ENCODE measurements at places on chromosomes 7 and 10. TPM values are rescaled to one million over a fixed set of nuclear protein-coding genes. Genes with fewer than 3 reads are reported as not detected.

Gene TMEM60
- total RNA-seq = 21.7 TPM

- no peaks in the 10 kb centered on the region for H3K4me1 ChIP-seq
- no peaks in the 10 kb centered on the region for H3K36me3 ChIP-seq
Observed at GRCh38 chr7:151796871-151797537, 79.9 kb downstream of the PRKAG2 start.

Gene NYAP1
- 27.3 TPM for total RNA-seq

Gene VSTM2A
- 5.6 TPM for total RNA-seq

Gene TMEM176B
- 3.9 TPM for total RNA-seq

Gene CSGALNACT2
- 16.7 TPM for total RNA-seq

DNA sequence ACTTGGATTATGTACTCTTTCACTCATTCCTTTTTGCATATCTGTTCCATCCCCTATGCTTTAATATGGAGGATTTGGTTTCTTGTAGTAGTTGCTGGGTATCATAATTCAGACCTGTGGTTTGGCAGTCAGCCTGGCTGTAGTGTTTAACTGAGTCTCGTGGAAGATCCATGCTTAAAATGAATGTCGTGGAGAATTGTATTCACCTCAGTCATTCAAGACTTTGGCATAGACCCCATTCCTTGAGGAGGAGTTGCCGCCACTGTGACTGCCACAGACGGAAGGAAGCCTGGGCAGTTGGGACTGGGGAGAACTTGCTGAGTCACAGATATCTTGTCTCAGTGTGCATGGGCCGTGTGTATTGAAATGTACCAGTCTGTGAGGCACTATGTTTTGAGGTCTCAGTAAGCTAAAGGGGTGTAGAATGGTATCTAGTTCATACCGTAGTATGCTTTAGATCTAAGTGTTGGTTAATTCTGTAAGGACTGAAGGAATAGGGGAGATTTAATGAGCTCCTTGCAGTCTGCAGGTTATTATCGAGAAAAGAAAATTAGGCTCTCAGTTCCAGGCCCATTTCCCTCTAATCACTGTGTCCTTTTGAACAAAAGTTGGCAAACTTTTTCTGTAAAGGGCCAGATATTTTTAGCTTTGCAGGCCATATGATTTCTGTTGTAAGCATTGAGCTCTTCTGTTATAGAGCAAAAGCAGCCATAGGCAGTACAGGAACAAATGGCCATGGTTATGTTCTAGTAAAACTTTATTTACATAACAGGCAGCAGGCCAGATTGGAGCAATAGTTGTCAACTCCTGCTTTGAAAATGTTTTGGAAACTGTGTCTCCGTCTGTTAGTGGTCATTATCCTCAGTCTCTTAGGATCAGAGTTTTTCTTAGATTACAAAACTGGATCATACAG lies 76.8 kb downstream of the TPST1 start:
- no peak overlapping the region for H3K4me3 ChIP-seq
- peak; percentile 53 for DNase-seq
- peaks cover 5% of the 10 kb centered on the region for H3K4me1 ChIP-seq
- no peaks in the 10 kb centered on the region for H3K27me3 ChIP-seq
- peak overlapping the region; percentile 74 for H3K27ac ChIP-seq
- H3K36me3 ChIP-seq = no peaks in the 10 kb centered on the region

- H3K4me3 ChIP-seq = no peak overlapping the region
- DNase-seq = no peak
- H3K27ac ChIP-seq = no peak overlapping the region
Observed at GRCh38 chr7:47281966-47282643, 299.8 kb downstream of the TNS3 start.

DNA sequence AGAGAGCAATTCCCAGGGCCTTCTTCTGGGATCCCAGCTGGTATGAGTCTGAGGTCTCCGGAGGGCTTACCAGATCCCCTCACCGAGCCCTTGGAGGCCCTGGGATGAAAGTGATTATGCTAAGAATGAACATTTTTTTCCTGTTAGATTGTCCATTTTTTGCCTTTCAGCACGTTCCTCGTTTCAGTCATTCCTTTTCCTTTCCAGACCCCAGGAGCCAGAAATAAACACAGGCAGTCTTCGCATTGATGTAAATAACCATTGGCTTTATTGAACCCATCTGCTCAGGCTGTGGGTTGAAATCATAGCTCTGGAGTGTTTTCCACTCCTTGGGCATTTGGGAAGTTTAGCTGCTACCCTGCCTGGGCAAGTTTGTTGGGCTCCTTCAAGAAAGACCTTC lies 320.9 kb upstream of the AUTS2 start:
- no peak for DNase-seq
- no peaks in the 10 kb centered on the region for H3K27me3 ChIP-seq
- H3K4me3 ChIP-seq = no peak overlapping the region

Gene RBM20
- 5.3 TPM for total RNA-seq

Gene CLDN4
- 0.93 TPM for total RNA-seq

DNA sequence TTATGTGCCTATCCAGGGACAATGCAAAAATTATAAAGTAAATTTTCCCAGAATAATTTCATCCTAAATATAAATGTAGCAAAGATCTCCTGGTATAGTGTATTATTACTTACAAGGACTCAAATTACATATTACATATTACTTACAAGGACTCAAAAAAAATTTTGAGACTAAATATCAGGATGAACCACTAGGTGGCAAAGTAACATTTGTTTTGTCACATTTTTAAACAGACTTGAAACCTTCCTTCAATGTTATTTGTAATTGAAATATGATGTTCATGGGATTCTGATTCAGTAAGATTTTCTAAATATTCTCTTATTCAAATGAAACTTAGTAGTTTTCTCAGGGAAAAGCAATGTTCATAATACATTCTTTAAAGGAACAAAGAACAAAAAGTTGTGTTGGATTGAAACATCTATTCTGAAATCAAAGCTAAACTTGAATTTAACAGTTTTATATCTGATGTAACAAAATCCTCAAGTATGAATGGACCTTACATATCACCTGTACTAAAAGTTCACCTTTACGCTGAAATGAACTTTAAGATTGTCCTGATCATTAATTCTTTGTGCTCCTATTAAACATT lies 74.3 kb upstream of the GNAI1 start:
- no peak overlapping the region for H3K4me3 ChIP-seq
- DNase-seq = no peak
- H3K4me1 ChIP-seq = no peaks in the 10 kb centered on the region
- H3K36me3 ChIP-seq = no peaks in the 10 kb centered on the region
- no peak overlapping the region for H3K27ac ChIP-seq
- H3K27me3 ChIP-seq = no peaks in the 10 kb centered on the region

DNA sequence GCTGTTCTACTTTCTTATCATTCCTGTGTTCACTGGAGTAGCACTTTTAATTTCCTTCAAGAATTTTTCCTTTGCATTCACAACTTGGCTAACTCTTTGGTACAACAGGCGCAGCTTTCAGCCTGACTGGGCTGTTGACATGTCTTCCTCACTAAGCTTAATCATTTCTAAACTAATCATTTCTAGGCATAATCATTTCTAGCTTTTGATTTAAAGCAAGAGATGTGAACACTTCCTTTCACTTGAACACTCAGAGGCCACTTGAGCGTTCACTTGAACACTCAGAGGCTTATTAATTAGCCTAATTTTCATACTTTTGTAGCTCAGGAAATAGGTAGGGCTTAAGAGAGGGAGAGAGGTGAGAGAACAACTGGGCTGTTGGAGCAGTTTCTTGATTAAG lies 15.9 kb downstream of the C10orf90 start:
- no peaks in the 10 kb centered on the region for H3K27me3 ChIP-seq
- H3K36me3 ChIP-seq = no peaks in the 10 kb centered on the region
- DNase-seq = no peak
- H3K27ac ChIP-seq = no peak overlapping the region

Gene AASS
- 29.3 TPM for total RNA-seq

DNA sequence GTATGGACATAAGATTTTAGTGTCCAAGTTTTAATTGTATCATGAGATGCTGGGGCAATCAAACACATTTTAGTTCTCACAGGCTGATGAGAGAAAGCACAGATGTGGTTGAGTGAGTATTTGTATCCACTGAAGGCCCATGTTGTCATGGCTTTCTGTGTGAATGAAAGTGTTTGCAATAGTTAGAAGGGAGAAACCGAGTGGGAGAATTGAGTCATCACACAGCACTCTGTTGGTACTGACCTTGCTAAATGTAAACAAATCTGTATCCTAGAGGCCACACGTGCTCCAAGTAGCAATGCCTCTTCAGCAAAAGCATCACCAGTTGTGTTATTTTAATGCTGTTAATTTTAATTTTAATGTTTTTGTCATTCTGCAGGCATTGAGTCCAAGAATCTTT lies 121.2 kb downstream of the EMX2 start:
- H3K27ac ChIP-seq = no peak overlapping the region
- H3K4me1 ChIP-seq = no peaks in the 10 kb centered on the region
- no peaks in the 10 kb centered on the region for H3K36me3 ChIP-seq
- no peak for DNase-seq
- H3K27me3 ChIP-seq = no peaks in the 10 kb centered on the region

- H3K4me3 ChIP-seq = no peak overlapping the region
- no peaks in the 10 kb centered on the region for H3K36me3 ChIP-seq
- DNase-seq = no peak
- H3K27ac ChIP-seq = no peak overlapping the region
Observed at GRCh38 chr10:102515724-102516123, 12.0 kb downstream of the SUFU start.

GRCh38 chr7:97457054-97457453 lies 274.8 kb upstream of the TAC1 start:
- no peaks in the 10 kb centered on the region for H3K36me3 ChIP-seq
- H3K27me3 ChIP-seq = no peaks in the 10 kb centered on the region
- DNase-seq = no peak
- H3K27ac ChIP-seq = no peak overlapping the region
- no peak overlapping the region for H3K4me3 ChIP-seq

Gene C7orf57
- 2.8 TPM for total RNA-seq

- no peaks in the 10 kb centered on the region for H3K36me3 ChIP-seq
- peak overlapping the region; percentile 69 for H3K4me3 ChIP-seq
- no peaks in the 10 kb centered on the region for H3K27me3 ChIP-seq
- no peak for DNase-seq
- H3K27ac ChIP-seq = no peak overlapping the region
Observed at GRCh38 chr7:95397381-95397780, 1.2 kb upstream of the PON3 start.

DNA sequence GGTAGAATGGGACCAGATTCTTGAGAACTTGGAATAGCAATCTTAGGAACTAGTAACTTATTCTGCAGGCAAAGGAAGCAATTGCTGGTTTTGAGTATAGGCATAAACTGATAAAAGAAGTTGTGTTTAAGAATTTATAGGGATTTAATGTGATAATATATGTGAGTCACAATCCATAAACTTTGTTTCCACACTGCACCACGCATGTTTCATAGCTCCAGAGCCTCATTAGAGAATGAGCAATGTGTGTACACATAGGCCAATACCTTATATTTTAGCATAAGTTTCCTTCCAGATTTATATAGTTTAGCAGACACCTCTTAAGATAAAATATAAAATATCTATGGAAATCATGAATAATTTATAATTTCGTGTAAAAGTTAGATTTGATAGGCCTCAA lies 175.5 kb upstream of the SEMA3A start:
- no peaks in the 10 kb centered on the region for H3K36me3 ChIP-seq
- no peaks in the 10 kb centered on the region for H3K4me1 ChIP-seq
- H3K4me3 ChIP-seq = no peak overlapping the region
- H3K27me3 ChIP-seq = no peaks in the 10 kb centered on the region
- no peak for DNase-seq
- no peak overlapping the region for H3K27ac ChIP-seq

Gene MBL2
- 0.12 TPM for total RNA-seq

DNA sequence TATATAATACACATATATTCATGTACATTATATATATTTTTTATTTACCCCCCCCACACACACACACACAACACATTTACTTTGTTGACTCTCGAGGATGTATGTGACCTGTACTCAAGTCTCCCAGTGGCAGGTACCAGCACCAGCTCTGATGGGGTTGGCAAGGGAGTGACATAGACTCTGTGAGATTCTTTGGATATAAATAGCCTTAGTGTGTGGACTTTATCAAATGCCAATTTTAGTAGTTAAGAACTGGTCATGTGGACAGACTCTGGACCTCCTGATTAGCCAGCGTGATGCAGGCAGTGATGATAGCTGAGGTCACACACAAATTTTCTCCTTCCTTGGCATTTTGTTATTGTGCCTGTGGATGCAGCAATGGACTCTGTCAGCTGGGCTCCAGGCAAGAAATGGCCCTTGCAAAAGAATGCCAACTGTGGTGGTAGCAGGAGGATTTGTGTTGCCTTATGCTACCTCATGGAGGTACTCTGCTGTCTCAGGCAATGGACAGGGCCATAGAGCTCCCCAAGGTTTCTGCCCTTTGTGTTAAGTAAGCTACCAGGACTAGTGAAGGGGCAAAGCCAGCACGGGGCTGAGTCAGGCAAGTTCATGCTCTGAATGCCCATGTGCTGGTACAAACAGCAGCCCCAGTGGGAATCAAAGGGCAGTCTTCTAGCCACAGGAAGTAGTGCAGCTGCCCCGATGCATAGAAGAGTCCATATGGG lies 224.6 kb upstream of the ZWINT start:
- H3K27me3 ChIP-seq = no peaks in the 10 kb centered on the region
- H3K36me3 ChIP-seq = no peaks in the 10 kb centered on the region
- H3K4me3 ChIP-seq = no peak overlapping the region
- no peak for DNase-seq
- H3K4me1 ChIP-seq = no peaks in the 10 kb centered on the region

Gene NAMPT
- total RNA-seq = 60.4 TPM

DNA sequence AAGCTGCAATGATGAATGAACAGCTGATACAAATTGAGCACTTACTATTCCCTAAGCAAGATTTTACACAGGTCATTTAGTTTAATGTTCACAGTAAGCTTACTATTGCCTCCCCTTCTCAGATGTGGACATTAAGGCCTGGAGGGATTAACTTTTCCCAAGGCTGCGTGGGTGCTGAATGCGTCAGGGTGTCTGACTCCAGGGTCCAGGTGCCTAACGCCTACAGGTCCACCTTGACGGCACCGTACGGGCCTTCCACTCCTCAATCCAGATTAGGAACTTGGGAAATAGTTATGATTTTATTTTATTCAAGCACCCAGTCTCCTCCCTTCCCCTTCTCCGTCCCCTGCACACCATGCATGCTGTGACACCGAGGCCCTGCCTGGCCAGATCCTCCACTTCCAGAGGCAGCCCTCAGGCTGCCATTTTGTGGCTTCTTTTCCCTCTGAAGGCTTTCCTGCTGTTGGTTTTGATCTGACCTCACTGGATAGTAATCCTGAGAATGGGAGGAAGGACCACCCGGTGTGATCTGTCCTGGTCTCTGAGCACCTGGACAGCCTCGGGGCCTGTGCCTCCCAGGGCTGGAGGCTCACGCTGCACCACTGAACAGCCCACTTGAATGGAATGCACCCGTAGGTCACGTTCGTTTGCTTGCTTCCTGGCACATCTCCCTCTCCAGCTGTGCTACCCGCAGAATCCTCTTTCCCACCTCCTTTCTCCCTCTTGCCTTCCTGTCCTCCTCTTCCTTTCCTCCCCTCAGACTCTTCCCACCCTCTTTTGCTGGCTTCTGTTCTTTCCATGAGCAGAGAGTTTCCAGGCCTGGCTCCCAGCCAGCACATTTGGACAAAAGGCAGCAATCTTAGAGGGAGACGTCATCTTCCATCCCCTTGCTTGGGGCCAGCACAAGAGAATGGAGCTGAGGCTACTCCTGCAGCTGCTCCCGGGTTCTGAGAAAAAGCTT lies 14.4 kb downstream of the DENND2A start:
- no peak overlapping the region for H3K27ac ChIP-seq
- peaks cover 7% of the 10 kb centered on the region for H3K4me1 ChIP-seq
- peak; percentile 88 for DNase-seq
- no peak overlapping the region for H3K4me3 ChIP-seq
- no peaks in the 10 kb centered on the region for H3K36me3 ChIP-seq

GRCh38 chr10:92778091-92778490 lies 70.2 kb upstream of the EXOC6 start:
- H3K27me3 ChIP-seq = no peaks in the 10 kb centered on the region
- H3K27ac ChIP-seq = no peak overlapping the region
- H3K4me1 ChIP-seq = no peaks in the 10 kb centered on the region
- no peak for DNase-seq
- no peak overlapping the region for H3K4me3 ChIP-seq
- no peaks in the 10 kb centered on the region for H3K36me3 ChIP-seq
